ENCODE measurements at places on chromosomes 1 and 21.

DNA sequence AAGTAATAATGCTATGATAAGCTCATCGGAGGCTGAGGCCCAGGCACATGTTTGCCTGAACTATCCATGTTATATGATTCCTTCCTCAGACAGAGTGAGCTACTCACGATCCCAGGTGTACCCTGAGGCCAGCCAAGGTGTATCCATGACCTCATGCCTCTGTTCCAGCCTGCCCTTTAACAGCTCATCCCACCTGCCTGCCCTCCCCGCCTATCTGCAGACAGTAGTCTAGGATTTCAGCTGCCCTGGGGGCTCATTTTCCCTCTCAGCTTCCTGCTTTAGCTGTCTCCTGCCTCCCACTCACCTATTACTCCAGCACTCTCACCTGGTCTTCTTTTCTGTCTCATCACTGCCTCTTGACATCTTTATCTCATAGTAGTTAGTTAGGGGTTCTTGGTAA lies 1.9 kb upstream of the IL24 start:
- peak; percentile 83 for DNase-seq

DNA sequence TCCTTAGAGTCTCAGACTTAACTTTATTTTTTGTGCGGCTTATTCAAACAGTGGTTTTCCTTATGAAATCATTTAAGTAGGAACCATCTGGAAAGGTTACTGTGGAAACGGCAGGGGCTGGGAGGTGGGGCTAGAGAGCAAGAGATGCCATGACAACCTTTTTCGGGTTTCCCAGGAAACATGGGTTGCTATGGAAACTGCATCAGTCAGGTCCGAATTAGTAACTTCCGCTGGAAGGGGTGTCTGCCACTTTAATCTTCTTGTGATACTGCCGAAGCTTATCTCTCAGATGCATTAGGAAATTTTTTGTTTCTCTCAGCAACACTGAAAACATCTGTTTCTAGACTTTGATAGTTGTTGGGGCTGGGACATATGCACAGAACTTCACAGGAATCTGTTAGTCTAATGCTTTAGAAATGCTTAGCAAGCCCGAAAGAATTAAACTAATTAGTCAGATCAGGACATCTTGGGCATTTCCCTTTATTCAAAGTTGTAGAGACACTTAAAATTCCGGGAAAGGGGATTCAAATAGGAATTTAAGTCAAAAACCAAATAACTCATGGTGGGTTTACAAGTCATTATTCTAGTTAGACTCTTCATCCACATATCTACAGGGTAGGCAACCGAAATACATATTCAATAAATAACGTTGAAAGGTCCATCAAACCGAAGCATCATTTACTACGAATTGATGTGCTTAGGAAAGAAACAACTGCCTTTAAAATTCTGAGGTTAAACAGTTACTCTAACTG lies 2.6 kb downstream of the KCNA3 start:
- peak; percentile 23 for DNase-seq

DNA sequence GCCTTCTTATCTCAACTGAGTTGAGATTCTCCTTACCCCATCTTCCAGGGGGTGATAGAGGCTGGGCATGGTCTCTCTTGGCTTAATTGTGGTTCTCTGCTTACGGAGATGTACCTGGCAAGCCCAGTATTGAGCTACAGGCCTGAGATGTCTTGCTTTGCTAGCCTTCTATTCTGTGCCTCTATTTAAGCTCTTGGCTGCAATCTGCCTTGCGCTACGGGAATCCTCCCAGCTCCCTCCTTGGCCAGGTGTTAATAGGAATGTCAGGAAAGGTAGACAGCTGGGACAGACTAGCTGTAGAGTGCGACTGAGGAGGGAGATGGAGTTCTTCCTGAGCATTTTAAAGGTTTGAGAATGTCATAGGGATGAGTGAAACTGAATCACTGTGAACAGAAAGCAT lies 10.6 kb upstream of the IKBKE start:
- DNase-seq: no peak

DNA sequence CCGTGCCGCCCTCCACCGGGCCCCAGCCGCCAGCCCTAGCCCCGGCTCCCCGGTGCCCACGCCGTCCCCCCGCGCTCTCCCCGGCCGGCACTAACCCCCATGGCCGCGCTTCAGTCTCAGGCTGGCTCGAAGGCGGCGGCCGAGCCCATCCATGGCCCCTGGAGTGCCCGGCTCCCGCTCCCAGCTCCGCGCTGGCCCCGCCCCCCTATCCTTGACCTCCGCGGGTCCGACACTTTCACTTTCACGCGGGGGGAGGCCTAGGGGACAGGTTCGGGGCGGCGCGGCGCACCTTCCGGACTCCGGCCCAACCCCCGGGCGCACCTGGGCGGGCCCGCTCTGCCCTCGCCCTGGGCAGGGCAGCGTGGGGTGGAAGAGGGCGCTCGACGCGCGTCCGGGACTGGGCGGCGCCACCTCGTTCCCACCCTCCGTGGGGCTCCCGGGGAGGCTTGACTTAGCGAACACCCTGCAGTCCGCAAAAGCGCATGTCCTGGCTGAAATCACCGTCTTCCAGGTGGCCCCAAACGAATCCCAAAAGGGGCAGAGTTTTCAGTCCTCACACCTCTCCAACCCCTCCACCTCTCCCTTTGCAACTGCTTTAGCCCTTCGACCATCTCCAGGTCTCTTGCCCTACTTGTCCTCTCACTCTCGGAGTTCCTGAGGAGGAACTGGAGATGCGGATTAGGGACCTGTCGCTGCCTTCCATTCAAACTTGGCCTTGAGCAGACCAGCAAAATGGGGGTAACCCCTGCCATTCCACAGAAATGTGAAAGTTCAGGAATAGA lies 3.9 kb upstream of the DENND2D start:
- no peak for DNase-seq

GRCh38 chr1:153728305-153729066 lies 636 bp downstream of the INTS3 start:
- peak; percentile 60 for DNase-seq

- DNase-seq: no peak
Measured at GRCh38 chr1:66302815-66303214, 231.1 kb upstream of the SGIP1 start.

DNA sequence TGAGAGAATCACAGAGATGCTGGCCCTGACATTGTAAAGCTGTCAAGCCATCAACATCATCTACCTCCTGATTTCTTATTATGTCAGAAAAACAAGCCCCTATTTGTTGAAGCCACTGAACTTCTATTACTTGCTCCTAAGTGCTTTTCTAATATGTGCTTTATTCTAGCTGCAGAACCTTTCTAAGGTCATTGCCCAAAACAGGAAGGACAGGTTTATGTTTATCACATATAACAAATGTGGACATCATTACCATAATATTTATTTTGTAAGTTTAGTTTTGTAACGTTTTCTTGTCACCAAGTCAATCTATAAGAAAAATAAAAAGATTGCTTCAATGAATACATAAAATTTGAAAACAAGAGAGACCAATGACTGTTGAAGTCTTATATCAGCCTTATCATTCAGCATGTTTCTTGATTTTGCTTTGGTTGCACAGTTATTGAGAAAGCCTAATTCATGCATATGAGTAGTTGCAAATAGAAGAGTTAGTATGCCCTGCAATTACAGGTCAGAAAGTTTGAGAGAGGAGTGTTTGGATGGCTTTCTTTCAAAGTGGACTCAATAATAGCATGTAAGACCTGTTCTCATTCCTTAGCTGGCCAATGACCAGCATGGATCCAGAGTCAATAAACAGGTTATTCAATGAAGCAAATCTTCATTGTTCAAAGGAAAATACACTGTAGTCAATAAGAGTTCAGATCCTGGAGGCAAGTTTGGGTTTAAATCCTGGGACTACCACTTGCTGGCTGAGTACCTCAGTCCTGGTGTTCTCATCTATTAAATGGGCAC lies 84.1 kb downstream of the MAB21L3 start:
- no peak for DNase-seq

DNA sequence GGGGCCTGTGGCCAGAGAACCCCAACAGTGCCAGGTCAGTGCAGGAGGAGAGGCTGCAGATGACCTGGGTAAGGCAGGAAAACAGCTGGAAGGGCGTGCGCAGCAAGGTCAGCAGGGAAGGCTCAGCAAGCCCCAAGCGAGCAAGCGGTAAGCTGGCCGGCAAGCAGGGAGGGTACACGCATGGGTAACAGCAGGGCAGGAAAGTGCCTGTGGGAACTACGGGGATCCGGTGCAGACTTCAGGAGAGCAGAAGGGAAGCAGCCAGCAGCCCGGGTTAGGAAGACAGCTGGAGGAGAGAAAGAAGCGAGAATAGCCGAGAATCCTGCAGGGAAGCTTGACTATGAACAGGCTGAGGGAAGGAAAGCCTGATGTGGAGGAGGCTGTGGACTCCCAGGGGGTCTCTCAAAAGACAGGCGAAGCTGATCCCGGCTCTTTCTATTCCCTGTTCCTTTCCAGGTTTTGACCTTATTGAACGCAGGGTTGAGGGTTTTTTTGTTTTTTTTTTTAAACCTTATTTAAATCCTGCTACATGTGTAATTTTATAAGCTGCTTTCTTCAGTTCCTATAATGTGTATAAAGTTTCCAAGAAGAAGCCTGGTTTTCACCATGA lies 20.9 kb downstream of the UMODL1 start:
- peak; percentile 61 for DNase-seq

DNA sequence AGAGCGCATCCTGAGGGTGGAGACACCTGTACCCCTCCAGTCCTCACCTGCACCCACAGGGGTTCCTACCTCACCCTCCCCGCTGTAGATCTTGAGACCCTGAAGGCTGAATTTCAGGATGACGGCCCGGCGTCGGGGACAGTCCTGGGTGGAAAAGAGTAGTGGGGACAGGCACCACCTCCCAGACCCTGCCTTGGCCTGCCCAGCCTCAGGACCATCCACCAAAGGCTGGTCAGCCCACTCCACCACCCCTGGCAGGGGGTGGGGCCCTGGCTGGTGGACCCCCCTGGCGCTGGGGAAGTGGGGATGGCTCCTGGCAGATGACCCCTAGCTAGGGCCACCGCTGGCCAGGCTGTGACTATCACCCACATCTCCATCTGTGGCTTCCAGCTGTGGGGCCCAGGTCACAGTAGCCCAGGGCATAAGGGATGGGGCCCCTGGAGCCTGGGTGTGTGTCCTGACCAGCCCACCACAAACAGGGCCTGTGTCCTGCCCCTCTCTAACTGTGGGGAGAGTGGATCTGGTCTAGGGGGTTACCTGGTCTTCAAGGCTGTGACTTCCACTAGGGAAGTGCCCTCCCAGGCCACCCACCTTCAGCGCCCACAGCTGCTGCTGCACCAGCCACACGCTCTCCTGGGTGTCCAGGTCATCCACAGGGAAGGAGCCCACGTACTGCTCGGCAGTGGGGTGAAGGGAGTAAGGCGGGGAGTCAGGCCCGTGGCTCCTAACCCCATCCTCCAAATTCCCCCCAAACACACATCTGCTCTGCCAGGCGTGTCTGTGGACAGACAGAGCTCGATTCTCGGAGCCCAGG lies 5.4 kb downstream of the SH2D5 start:
- no peak for DNase-seq

DNA sequence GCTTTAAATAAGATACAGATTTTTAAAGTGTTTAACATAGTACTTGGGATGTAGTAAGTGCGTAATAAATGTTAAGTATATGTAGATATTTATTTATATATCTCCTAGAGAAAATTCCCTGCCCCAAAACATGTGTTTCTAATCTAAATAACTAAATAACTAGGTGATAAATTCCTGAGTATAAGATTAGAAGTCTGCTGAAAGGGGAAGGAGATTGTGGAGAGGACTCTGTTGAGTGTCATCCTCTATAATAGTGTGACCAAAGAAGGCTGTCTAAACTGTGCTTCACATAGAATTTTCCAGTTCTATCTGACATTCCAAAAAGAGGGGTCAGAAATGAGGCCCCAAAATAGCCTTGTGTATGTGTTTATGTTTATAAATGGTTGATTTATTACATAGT lies 590.5 kb upstream of the ADAMTS5 start:
- no peak for DNase-seq

DNA sequence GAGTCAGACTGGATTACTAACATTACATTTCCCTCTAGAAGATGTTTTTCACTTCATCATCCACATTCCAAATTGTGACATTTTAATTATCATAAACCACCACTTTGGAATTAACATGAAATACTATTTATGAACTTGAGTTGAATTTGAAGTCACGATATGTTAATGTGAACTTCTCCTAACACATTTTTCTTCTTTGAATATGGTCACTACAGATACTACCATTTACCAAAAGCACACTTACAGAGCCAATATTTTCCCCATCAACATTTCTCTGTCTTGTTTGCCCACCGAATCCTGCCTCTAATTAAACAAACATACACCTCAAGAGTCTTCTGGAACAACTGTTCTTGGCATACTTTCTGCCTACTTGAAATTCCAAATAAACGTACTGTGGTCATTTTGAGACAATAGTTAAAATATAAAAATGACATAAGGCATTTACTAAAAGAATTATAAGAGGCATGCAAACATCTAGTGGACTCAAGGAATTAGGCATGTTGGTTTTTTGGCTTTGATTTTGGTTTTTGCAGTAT lies 177.4 kb downstream of the AKT3 start:
- no peak for DNase-seq

DNA sequence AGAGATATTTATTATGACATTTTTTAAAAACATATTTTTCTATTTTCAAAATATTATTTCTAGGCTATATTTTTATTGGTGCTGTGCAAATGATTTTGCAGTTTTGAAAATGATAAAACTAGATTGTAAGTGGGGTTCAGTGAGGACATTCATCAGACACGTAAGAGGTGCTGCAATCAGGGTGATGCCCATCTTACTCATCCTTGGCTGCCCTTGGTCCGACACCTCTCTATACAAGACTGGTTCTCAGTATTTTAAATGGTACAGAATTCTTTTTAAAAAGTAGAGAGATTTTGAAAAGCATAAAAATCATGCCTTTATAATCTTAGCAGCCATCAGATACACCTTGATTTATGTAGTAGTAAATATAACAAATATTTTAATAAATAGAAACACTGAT lies 24.0 kb downstream of the HENMT1 start:
- no peak for DNase-seq

GRCh38 chr1:202158810-202159533 lies 1.4 kb downstream of the PTPN7 start:
- no peak for DNase-seq

DNA sequence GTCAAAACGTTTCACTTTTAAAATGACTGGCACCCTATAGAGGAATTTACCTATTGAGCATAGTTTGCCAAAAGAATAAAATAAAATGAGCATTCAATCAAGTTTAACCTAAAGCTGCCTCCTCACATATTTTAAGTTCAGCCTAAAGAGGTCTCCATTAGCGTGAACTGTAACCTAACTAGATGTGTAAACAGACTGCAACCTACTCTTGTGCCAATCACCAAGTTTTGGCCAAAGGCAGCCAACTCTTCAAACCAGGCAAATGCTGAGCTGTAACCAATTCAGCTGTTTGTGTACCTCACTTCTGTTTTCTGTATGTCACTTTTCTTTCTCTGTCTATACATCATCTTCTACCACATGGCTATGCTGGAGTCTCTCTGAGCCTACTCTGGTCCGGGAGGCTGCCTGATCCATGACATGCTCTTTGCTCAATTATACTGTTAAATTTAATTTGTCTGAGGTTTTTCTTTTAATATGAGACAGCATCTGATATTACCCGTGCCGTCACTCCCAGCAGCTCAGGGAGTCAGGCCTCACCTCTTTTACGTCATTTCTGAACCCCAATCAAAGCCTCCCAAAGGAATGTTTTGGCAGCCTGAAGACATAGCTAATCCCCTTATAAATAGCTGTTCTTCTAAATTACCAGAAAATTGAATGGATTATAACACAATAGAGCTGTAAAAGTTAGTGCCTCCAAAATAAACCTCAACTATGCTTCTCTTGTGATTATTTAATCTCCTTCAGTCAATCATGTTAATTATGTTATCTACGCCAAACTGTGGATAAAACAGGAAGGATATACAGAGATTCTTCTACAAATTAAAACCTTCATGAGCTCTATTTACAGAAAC lies 81.0 kb upstream of the NR5A2 start:
- DNase-seq: no peak

- no peak for DNase-seq
Measured at GRCh38 chr1:64497088-64497883, 27.4 kb downstream of the CACHD1 start.
